ENCODE measurements at places on chromosomes 1 and 21. TPM values are rescaled to one million over a fixed set of nuclear protein-coding genes. Genes with fewer than 3 reads are reported as not detected.

GRCh38 chr1:54298284-54299033, 98.5 kb downstream of the MRPL37 start:
- DNase-seq, result no peak

DNA sequence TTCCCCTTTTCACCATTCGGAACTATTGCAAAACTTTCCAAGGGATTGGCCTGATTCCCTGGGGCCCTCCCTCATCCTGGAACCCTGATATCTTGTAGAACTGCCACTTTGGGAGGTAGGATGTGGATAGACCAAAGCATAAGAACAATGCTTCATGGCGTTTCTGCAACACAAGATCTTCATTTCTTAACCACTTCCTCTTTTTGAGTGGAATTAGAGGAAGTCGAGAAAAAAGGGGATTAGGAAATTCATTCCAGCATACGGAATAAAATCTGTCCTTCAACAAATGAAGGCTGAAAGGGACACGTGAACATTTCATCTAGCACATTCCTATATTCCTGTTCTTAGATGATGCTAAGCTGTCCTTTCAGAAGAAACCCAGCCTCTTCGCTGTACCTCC, 149.3 kb downstream of the HUNK start:
- no peak for DNase-seq

DNA sequence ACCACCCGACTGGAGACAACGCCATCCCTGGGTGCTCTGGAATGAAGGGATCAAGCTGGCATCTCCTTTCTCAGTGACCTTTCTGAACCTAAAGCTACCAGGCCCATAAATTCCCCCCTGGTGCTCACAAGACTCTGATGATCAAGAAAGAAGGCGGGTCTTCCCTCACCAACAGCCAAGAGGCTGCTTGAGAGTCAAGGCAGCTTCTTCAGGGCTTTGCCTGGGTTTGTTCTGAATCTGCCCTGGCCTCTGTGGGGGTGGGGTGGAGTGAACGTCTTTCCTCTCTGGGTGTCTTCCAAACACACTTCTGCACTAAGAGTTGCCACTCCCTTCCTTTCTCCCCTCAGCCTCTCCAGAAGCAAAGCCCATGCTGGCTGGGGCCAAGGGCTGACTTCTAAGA, 36.1 kb downstream of the CD247 start:
- DNase-seq, result no peak

DNA sequence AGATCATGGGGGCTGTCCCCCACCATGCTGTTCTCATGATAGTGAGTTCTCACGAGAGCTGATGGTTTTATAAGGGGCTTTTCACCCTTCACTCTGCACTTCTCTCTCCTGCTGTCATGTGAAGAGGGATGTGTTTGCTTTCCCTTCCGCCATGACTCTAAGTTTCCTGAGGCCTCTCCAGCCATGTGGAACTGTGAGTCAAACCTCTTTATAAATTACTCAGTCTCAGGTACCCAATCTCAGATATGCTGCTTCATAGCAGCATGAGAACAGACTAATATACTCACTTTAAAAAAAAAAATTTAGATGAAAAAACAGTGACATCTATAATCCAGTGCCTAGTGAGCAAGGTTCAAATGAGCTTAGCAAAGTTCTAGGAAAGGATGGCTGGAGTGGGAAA, 135.1 kb upstream of the RAB4A start:
- DNase-seq, result no peak

DNA sequence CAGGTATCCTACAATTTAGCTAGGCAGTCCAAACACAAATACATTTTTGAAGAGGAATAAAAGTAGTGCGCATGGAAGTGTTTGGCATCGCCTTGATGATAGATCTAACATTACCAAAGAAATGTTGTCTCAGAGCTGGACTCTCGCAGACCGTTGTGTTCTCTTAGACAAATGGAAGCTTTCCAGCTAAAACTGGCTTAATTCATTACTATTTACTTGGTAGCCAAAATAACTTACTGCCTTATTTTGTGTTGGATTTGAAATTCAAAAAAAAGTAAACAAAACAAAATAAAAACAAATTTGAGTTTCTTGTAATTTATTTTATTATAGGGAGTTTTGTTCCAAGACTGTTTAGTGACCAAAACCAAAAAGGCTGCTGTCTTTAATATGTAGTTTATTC, 51.6 kb downstream of the PDE4B start:
- no peak for DNase-seq

DNA sequence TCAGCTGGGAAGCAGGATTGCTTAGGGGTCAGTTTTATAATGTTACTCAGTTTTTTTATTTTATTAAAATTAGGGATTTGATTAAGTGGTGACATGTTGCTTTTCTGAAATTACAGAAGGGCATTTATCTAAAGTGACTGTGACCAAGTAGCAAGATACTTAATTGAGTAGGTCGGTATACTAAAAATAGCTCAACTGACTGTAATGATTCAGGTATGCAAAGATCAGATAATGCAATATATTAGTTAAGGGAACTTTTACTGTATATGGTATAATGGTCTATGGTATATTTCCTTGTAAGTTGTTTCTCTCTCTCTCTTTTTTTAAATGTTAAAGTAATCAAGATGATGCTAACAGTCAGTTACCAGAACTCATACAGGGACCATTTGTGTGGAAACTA, 26.2 kb downstream of the RLF start:
- no peak for DNase-seq

SMIM1 gene
- total RNA-seq, result 6.1 TPM

UHMK1 gene
- 15.0 TPM for total RNA-seq

FCRL5 gene
- 1.0 TPM for total RNA-seq
